NCI-H460 (cell line): ENCODE measurements at places on chromosomes 13 and 19. TPM values are rescaled to one million over a fixed set of nuclear protein-coding genes. Genes with fewer than 3 reads are reported as not detected.

KLK8 gene
- 0.29 TPM in 1 of 2 replicates, not detected in the other for total RNA-seq

B3GNT3 gene
- total RNA-seq, result 0.05 TPM in 1 of 2 replicates, not detected in the other

PROZ gene
- total RNA-seq, result not detected in 2 replicates

FCGBP gene
- total RNA-seq, result 0.02 and 0.06 TPM in 2 replicates

ZNF71 gene
- total RNA-seq, result 4.5 and 5.0 TPM in 2 replicates

CAPS gene
- 2.1 and 2.9 TPM in 2 replicates for total RNA-seq

CRYL1 gene
- total RNA-seq, result 8.7 and 9.1 TPM in 2 replicates

SULT2A1 gene
- not detected in 2 replicates for total RNA-seq

EFNA2 gene
- 0.62 TPM in 1 of 2 replicates, not detected in the other for total RNA-seq

GRCh38 chr19:53389571-53389970 is 5.4 kb upstream of the ZNF765 start:
- no peak for DNase-seq

GRCh38 chr13:77767413-77767812 is 69.9 kb downstream of the SLAIN1 start:
- no peak for DNase-seq

DNA sequence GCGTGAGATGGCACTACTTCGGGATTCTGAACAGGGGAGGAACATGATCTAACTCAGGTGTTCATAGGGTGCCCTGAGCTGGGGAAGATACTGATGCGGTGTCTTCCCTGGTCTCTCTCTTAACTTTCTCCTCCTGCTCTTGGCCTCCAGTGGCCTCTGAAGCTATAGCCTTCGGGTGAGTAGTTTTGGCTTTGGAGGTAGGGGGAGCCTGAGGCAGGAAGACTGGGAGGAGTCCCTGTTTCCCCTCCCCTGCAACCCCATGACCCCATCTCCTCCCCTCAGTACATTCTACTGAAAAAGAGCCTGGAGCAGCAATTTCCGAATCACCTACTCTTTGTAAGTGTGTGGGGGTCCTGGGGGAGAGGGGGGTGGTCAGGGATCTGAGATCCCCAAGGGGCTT is 3.5 kb downstream of the SELENOV start:
- DNase-seq, result no peak

GRCh38 chr13:113886561-113887112 is 22.8 kb upstream of the GAS6 start:
- DNase-seq, result no peak

GRCh38 chr19:10761443-10762250 is 43.8 kb downstream of the DNM2 start:
- no peak for DNase-seq

DNA sequence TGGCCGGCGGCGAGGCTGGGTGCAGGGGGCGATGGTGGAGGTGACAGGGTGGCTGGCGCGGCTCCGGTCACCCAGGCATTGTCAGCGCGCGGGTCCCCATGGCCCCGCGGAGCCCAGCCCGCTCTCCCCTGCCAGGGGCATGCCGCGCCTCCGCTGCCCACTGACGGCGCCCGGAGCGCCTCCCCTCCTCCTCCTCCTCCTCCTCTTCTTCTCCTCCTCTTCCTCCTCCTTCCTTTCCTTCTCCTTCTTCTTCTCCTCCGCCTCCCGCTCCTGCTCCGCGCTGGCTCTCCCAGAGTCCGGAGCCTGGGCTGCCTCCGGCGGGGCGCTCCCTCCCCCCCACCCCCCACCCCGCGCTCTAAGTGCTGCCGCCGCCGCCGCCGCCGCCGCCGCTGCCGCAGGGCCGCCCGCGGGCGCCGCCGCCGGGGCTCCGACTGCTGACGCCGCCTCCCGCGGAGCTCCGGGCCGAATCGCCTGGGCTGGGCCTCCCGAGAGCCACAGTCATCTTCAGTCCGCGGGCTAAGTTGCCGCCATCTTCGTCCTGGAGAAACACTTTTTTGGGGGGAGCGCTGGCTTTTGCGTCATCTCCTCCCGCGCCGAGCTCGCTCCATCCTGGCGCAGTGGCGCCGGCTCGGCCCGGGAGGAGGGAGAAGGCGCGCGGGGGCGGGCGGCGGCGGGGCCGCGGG is 348.3 kb downstream of the LIG4 start:
- no peak for DNase-seq

DNA sequence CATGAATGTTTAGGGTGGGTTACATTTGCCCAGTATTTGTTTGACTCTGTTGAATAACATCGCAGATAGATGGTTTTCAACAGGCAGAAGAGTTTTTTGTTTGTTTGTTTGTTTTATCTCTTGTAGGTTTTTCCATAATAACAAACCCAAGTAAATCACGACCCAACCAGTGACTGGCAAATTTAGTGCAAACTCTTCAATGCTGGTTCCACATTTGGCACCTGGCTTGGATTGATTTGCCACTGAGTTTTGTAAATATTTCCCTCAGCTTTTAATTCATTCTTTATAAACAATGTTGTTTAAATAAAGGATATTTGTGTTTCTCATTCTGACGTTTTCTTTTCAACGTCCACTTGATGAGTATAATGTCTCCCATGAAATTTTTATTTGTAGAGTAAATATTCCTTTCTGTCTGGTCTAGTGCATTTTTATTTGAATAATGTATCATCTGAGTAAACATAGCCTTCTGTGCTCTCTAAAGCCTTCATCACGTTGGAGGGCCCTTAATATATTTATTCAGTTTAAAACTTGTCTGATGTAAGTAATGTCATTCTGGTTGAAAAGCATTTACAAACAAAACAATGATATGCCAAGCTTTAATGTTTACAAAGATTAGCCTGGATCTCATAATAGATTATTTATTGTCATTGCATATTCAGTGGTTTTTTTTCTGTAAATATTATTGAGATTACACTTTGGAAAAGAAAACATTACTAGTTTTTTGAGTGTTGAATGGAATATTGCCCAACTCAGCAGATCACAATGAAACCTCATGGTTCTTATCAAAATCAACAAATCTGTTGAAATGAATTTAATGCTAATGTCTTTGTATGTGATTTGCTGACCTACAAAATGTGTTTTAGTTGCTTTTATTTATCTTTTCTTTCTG is 90.4 kb upstream of the PEG3 start:
- DNase-seq, result no peak

- DNase-seq, result no peak
These were observed 37.9 kb downstream of the N4BP2L1 start for GRCh38 chr13:32390048-32390447.

DNA sequence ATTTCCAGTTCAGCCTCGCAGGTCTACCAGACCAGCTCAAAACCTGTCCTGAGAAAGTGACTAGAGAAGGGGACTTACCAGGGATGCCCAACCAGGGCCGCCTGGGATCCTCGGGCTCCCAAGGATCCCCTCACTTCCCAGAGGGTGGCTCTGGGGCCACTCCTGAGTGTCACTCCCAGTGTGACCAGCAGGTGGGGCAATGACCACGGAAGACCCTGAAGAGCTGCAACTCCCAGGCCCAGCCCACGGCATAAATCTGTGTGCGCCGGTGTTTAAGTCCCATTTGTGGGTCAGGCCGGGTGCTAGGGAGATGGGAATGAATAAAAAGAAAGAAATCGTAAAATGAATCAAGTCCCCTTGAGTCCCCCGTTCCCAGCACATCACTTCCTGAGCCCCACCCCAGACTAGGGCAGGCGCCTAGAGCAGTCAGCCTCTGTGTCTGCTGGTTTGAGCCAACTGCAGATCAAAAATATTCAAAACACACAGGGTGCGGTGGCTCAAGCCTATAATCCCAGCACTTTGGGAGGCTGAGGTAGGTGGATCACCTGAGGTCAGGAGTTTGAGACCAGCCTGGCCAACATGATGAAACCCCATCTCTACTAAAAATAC is 10.7 kb downstream of the PTGIR start:
- peak; percentile 65 for DNase-seq

DNA sequence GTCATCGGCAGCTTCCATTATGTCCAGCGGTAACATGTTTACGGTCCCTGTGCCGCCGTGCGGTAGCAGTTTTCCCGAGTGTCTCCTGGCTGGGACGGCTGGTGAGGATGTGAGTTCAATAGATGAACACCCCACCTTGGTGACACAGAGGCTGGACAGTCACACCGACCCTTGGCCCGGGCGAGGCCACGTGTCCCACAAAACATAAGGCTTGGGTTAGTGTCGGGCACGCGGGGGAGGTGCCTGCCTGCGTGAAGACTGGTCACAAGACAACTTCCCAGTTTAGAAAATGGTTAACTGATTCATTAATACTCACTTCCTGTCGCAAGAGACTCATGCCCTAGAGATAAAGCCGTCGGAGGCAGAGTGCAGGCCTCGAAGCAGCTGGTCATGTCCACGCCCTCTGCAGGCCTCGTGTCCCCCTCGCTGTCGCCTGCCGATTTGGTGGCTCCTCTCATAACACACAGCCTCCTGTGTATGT is 17.2 kb downstream of the RASA3 start:
- DNase-seq, result no peak

- no peak for DNase-seq
These were observed 14.0 kb upstream of the PPP1R12C start for GRCh38 chr19:55131421-55131820.

- DNase-seq, result no peak
These were observed 629 bp downstream of the PEPD start for GRCh38 chr19:33520844-33521479.

DNA sequence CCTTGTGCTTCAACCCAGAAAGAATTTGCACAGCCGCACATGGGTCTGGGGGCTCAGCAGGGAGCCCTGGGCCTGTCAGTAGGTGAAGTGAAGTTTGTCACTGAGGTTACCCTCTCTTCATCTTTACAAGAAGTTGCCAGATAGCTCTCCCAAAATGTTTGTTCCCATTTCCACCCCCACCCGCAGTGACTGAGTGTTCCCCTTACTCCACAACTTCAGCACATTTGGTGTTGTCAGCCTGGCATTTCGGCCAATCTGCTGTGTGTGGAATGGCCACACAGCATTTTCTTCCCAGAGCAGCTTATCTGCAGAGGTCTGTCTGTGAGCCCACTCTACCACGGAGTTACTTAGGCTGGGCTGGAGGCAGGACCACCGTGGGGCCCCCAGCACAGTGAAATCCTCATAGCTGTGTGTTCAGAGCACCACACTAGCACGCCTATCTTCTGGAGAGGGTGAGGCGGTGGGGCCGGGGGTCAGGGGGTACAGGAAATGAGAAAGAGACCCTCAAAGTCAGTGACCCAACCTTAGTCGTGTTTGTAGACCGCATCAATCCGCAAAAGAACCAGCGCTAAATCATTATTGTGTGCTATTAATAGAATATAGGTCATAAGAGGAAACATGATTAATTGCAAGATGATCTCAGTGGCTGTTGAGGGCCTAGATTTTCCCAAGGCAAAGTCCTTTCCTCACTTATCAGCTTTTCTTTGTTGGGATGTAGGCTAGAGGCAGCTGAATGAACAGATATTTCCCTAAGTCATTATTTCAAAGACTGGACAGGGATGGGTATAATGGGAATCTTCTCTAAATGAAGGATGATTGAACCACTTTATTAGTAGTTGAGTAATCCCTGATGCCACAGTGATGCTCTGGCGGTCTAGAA is 116.0 kb downstream of the SIPA1L3 start:
- DNase-seq, result no peak

- DNase-seq, result no peak
These were observed 25.4 kb downstream of the PAK4 start for GRCh38 chr19:39150807-39151600.

- no peak for DNase-seq
These were observed 165.6 kb upstream of the SOX1 start for GRCh38 chr13:111901267-111901915.

GRCh38 chr13:110492679-110493593 is 68.6 kb downstream of the RAB20 start:
- DNase-seq, result no peak

GRCh38 chr13:39684531-39685137 is 29.2 kb downstream of the COG6 start:
- peak; percentile 18 for DNase-seq

- no peak for DNase-seq
These were observed 7.6 kb upstream of the IFI30 start for GRCh38 chr19:18165794-18166544.

- DNase-seq, result no peak
These were observed 12.6 kb downstream of the MBNL2 start for GRCh38 chr13:97234742-97235141.

GRCh38 chr13:34555988-34556387 is 386.1 kb upstream of the NBEA start:
- no peak for DNase-seq

- no peak for DNase-seq
These were observed 697.8 kb downstream of the DACH1 start for GRCh38 chr13:71169180-71169579.

DNA sequence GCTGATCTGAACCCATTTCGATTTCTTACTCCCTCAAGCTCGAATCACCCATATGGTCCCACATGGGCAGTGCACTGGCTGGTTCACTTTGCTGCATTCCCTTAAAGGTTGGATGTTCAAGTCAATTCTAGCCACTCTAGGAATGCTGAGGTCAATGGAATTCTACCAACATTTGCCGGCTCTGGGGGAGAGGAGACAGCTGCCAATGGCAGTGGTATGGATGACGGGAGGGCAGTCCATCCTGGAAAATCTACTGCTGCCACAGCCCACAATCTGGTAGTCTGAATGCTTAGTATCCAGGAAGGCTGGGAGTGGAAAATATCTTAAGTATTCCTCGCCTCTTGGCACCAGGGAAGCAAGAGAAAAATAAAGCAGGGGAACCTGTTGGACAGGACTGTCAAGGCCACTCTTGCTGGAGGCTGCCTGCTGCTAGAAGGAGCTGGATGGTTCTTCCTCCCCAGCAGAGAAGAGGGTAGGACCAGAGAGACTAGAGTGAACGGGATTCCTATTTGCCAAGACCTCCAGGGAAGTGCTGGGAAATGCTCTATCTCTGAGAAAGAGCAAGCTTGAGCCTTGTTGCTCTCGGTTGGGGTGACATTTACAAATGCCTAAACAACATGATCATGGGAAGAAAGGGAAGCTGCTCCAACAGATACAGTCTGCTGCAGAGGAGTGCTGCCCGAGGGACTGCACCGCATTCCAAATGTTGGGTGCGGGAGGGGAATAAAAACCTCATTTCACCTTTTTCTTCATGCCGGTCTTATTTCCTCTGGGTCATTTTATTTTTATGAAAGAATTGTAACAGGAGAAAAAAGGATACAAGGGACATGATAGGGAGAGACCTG is 20.7 kb upstream of the HMGB1 start:
- DNase-seq, result no peak

- no peak for DNase-seq
These were observed 530 bp downstream of the MAU2 start for GRCh38 chr19:19321141-19321577.

DNA sequence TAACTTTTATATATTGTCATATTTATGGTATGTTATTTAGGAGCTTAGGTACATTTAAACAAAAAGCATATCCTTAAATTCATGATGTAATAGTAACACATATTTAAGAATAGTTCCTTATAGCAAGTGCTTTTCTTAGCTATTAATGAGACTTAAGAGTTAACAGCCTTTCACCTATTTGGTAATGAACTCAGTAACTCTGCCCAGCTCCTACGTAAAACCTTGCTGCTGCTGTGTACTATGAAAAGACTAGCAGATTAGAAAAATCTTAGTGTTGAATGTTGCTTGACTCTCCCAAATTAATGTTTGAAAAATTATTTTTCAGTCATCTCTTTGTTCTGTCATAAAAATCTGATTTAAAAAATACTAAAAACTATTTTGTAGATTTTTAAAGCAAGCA is 6.9 kb downstream of the GPR180 start:
- DNase-seq, result no peak

DNA sequence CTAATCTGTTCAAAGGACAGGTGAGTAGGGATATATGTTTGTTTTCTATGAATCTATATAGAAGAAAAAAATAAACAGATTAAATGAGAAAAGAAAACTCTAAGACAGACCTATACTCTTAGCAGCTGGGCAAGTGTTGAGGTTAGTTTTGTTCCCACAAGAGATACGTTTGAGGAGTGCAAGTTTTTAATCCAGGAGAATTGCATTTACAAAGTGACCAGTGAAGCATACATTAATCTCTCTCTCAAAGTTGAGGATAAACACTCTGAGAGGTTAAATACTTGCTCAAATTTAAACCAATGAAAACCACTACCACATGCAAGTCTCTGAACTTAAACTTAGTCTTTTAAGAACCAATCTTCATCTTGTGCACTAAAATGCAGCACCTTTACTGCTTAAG is 930.5 kb upstream of the MIR17HG start:
- DNase-seq, result no peak
